Spinal cord (tissue), 10 donors: ENCODE measurements at places on chromosomes 11 and 22. TPM values are rescaled to one million over a fixed set of nuclear protein-coding genes. Genes with fewer than 3 reads are reported as not detected.
A peak's percentile ranks its signal among the peaks of the same experiment; 100 is the strongest.

- peak overlapping the region; percentile 45 for H3K4me3 ChIP-seq
- peaks cover 32% of the 10 kb centered on the region for H3K4me1 ChIP-seq
- H3K27ac ChIP-seq, result no peak overlapping the region
- H3K27me3 ChIP-seq, result peaks cover 42% of the 10 kb centered on the region
- H3K36me3 ChIP-seq, result no peaks in the 10 kb centered on the region
Observed at GRCh38 chr11:8261921-8262551, 1.6 kb downstream of the LMO1 start.

The PATE2 gene
- 0.61 TPM for total RNA-seq

- DNase-seq, result no peak
- H3K4me1 ChIP-seq, result no peaks in the 10 kb centered on the region
- no peak overlapping the region for H3K27ac ChIP-seq
- no peaks in the 10 kb centered on the region for H3K36me3 ChIP-seq
- no peak overlapping the region for H3K4me3 ChIP-seq
Observed at GRCh38 chr11:102332611-102332994, 14.4 kb upstream of the BIRC2 start.

The RAB39A gene
- 4.2 TPM for total RNA-seq

DNA sequence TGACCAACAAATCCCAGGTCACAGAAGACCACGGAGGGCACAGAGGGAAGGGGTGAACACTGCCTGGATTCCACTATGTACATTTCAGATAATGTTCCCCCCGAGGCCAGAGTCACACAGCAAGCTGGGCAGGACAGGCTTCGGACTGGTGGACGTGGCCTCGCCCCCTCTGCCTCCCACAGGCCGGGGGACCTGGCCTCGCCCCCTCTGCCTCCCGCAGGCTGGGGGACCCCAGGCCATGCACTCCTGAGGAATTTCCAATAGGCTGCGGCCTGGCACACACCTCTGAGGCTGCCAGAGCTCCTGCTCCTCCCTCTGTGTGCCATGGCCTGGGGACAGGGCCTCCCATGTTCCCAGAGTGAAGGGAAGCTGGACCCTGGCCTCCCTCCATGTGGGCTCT, 1352.8 kb downstream of the BRD1 start:
- H3K4me3 ChIP-seq, result no peak overlapping the region
- H3K4me1 ChIP-seq, result peaks cover 22% of the 10 kb centered on the region
- DNase-seq, result no peak
- peaks cover 5% of the 10 kb centered on the region for H3K36me3 ChIP-seq

The RFPL2 gene
- 1.8 TPM for total RNA-seq

- H3K27ac ChIP-seq, result no peak overlapping the region
- peaks cover 25% of the 10 kb centered on the region for H3K36me3 ChIP-seq
- no peaks in the 10 kb centered on the region for H3K27me3 ChIP-seq
- H3K4me1 ChIP-seq, result peaks cover 7% of the 10 kb centered on the region
- no peak for DNase-seq
Observed at GRCh38 chr22:17191163-17191784, 28.0 kb downstream of the ADA2 start.

DNA sequence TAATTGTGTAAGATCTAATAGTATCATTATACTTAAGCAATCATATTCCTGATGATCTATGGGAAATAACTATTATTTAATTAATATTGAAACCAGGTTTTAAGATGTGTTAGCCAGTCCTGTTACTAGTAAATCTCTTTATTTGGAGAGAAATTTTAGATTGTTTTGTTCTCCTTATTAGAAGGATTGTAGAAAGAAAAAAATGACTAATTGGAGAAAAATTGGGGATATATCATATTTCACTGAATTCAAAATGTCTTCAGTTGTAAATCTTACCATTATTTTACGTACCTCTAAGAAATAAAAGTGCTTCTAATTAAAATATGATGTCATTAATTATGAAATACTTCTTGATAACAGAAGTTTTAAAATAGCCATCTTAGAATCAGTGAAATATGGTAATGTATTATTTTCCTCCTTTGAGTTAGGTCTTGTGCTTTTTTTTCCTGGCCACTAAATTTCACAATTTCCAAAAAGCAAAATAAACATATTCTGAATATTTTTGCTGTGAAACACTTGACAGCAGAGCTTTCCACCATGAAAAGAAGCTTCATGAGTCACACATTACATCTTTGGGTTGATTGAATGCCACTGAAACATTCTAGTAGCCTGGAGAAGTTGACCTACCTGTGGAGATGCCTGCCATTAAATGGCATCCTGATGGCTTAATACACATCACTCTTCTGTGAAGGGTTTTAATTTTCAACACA, 6.4 kb downstream of the BIRC3 start:
- no peak for DNase-seq
- no peaks in the 10 kb centered on the region for H3K36me3 ChIP-seq
- no peak overlapping the region for H3K4me3 ChIP-seq
- H3K4me1 ChIP-seq, result no peaks in the 10 kb centered on the region

GRCh38 chr11:363948-364761, 5.1 kb upstream of the B4GALNT4 start:
- H3K27ac ChIP-seq, result no peak overlapping the region
- DNase-seq, result no peak
- no peaks in the 10 kb centered on the region for H3K36me3 ChIP-seq
- H3K27me3 ChIP-seq, result peaks cover 3% of the 10 kb centered on the region

- no peaks in the 10 kb centered on the region for H3K27me3 ChIP-seq
- H3K4me3 ChIP-seq, result no peak overlapping the region
- no peaks in the 10 kb centered on the region for H3K36me3 ChIP-seq
- no peak for DNase-seq
- peaks cover 4% of the 10 kb centered on the region for H3K4me1 ChIP-seq
Observed at GRCh38 chr11:3865388-3866193, 10.1 kb downstream of the STIM1 start.

GRCh38 chr11:12845163-12845562, 164.0 kb upstream of the RASSF10 start:
- no peaks in the 10 kb centered on the region for H3K36me3 ChIP-seq
- DNase-seq, result no peak
- H3K27me3 ChIP-seq, result no peaks in the 10 kb centered on the region
- H3K27ac ChIP-seq, result peak overlapping the region; percentile 85

The OPCML gene
- 16.6 TPM for total RNA-seq
